Activated naive CD8-positive, alpha-beta T cell treated with anti-CD3 and anti-CD28 coated beads, Interleukin-2, amount 10 ng/mL, durations not matched to agents 7 days and 5 days (primary cell): ENCODE measurements at places on chromosomes 12 and 14. TPM values are rescaled to one million over a fixed set of nuclear protein-coding genes. Genes with fewer than 3 reads are reported as not detected.
A peak's percentile ranks its signal among the peaks of the same experiment; 100 is the strongest.

Gene NEDD8
- 196 TPM for total RNA-seq

GRCh38 chr14:22243971-22244581 lies 344.9 kb downstream of the DAD1 start:
- H3K27me3 ChIP-seq, result no peaks in the 10 kb centered on the region
- no peak overlapping the region for H3K4me3 ChIP-seq
- no peaks in the 10 kb centered on the region for H3K4me1 ChIP-seq
- no peaks in the 10 kb centered on the region for H3K36me3 ChIP-seq
- H3K27ac ChIP-seq, result no peak overlapping the region

GRCh38 chr14:97726676-97727075 lies 929.5 kb downstream of the VRK1 start:
- DNase-seq, result no peak
- H3K27me3 ChIP-seq, result no peaks in the 10 kb centered on the region
- H3K27ac ChIP-seq, result peak overlapping the region; percentile 79

- H3K27ac ChIP-seq, result no peak overlapping the region
- H3K4me3 ChIP-seq, result no peak overlapping the region
- H3K36me3 ChIP-seq, result no peaks in the 10 kb centered on the region
- peaks cover 9% of the 10 kb centered on the region for H3K27me3 ChIP-seq
These were observed 386.7 kb upstream of the CCDC196 start for GRCh38 chr14:66099451-66099850.

Gene TMEM132D
- not detected for total RNA-seq

GRCh38 chr14:22824711-22825359 lies 4.9 kb upstream of the MRPL52 start:
- DNase-seq, result no peak
- H3K4me3 ChIP-seq, result peak overlapping the region; percentile 35
- H3K27ac ChIP-seq, result no peak overlapping the region
- peaks cover 18% of the 10 kb centered on the region for H3K27me3 ChIP-seq

GRCh38 chr12:20477672-20478071 lies 109.3 kb downstream of the PDE3A start:
- no peak for DNase-seq
- H3K27me3 ChIP-seq, result no peaks in the 10 kb centered on the region
- no peak overlapping the region for H3K4me3 ChIP-seq
- H3K4me1 ChIP-seq, result no peaks in the 10 kb centered on the region

- H3K27ac ChIP-seq, result no peak overlapping the region
- peaks cover 3% of the 10 kb centered on the region for H3K27me3 ChIP-seq
- DNase-seq, result no peak
- no peaks in the 10 kb centered on the region for H3K36me3 ChIP-seq
These were observed 321.4 kb downstream of the ATP23 start for GRCh38 chr12:58262796-58263195.

Gene TAS2R10
- 0.58 TPM for total RNA-seq

GRCh38 chr12:22935501-22935900 lies 310.5 kb downstream of the ETNK1 start:
- H3K36me3 ChIP-seq, result no peaks in the 10 kb centered on the region
- H3K4me3 ChIP-seq, result no peak overlapping the region
- no peak for DNase-seq

GRCh38 chr12:96048393-96048969 lies 13.1 kb upstream of the LTA4H start:
- peak overlapping the region; percentile 75 for H3K4me3 ChIP-seq
- H3K4me1 ChIP-seq, result peaks cover 32% of the 10 kb centered on the region
- no peaks in the 10 kb centered on the region for H3K27me3 ChIP-seq
- H3K27ac ChIP-seq, result peak overlapping the region; percentile 94

DNA sequence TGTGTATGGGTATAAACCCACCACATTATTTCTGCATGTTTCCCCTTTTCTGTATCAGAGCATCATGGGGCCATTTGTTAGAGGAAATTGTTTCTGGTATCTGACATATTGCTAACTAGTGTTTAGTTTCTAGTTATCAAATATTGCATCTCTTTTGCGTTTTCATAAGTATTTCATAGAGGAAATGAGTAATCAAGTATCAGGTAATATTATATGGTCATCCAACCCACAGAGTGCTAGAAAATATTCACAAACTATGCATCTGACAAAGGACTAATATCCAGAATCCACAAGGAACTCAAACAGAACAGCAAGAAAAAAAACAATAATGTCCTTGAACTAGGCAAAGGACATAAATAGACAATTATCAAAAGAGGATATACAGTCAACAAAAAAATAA lies 258.9 kb upstream of the LRIG3 start:
- H3K27me3 ChIP-seq, result no peaks in the 10 kb centered on the region
- H3K4me3 ChIP-seq, result no peak overlapping the region
- H3K27ac ChIP-seq, result no peak overlapping the region
- H3K4me1 ChIP-seq, result no peaks in the 10 kb centered on the region
